HFFc6 (cell line): ENCODE measurements at places on chromosomes 3 and 15. TPM values are rescaled to one million over a fixed set of nuclear protein-coding genes. Genes with fewer than 3 reads are reported as not detected.

Gene NME9
- total RNA-seq: not detected in 3 replicates

- H3K27me3 ChIP-seq: peaks cover 15% of the 10 kb centered on the region
- no peaks in the 10 kb centered on the region for H3K4me1 ChIP-seq
- H3K27ac ChIP-seq: no peak overlapping the region
- no peak for DNase-seq
Measured at GRCh38 chr15:72866182-72866581, 82.6 kb upstream of the ADPGK start.

GRCh38 chr15:88208396-88208795 lies 48.1 kb downstream of the NTRK3 start:
- no peaks in the 10 kb centered on the region for H3K4me1 ChIP-seq
- no peak overlapping the region for H3K4me3 ChIP-seq
- DNase-seq: no peak
- H3K36me3 ChIP-seq: no peaks in the 10 kb centered on the region
- H3K27ac ChIP-seq: no peak overlapping the region

DNA sequence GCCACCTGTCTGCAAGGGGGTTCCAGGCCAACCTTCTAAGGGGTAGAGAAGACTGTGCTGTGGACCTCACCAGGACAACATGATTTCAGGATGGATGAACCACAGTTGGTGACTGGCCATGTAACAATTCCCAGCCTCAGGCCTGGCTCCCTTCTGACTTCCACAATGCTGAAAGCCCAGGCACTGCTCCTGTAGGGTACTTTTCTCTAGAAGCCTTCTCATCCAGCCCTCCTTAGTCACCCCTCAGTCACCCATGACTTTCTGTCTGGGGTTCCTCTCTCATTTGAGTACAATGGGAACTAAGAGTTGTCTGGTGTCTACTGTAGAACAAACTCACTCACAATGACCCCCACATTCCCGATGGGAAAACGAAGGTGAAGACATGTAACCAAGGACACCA lies 8.6 kb downstream of the ALS2CL start:
- H3K27me3 ChIP-seq: peaks cover 18% of the 10 kb centered on the region
- H3K4me1 ChIP-seq: no peaks in the 10 kb centered on the region
- no peaks in the 10 kb centered on the region for H3K36me3 ChIP-seq
- H3K27ac ChIP-seq: no peak overlapping the region

DNA sequence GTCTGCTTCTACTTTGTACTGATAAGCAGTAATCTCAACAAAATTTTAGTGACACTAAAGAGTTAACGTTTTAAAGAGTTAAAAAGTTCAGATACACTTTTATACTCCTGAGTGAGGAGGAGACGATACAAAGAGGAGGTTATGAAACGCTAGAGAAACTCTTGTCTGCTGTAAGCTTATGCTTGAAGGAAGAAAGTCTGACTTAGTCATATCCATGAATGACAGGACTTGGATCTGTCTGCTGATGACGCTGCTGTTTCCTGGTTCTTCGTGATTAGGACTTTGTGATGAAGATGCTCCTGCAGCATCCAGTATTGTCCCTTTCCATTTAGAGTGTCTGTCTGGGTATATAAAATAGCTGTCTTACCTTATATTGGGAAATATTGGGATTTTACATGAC lies 15.8 kb downstream of the TCF12 start:
- H3K27ac ChIP-seq: peak overlapping the region; percentile 8; the same call in 1 of the 2 replicates
- H3K4me1 ChIP-seq: peaks cover 74% of the 10 kb centered on the region
- H3K36me3 ChIP-seq: peaks cover 53% of the 10 kb centered on the region

DNA sequence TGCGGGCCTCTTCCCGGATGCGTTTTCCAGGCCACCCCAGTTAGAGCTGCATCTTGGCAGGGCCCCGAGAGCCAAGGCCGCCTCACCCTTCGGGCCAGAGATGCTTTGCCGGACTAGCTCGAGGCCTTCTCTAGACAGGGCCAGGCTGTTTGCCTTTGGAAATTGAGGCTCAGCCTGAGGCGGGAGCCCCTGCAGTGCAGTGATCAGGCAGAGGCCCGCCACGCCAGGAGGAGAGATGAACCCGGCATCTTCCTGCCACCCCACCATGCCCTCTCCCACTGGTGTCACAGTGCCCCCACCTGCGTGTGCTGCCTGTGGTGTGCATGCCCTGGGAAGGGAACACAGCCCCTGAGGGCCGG lies 8.9 kb upstream of the ROPN1B start:
- peaks cover 17% of the 10 kb centered on the region for H3K27me3 ChIP-seq
- no peak for DNase-seq
- H3K27ac ChIP-seq: no peak overlapping the region
- no peaks in the 10 kb centered on the region for H3K36me3 ChIP-seq
- H3K4me3 ChIP-seq: no peak overlapping the region

Gene FAM81A
- total RNA-seq: not detected in 3 replicates

DNA sequence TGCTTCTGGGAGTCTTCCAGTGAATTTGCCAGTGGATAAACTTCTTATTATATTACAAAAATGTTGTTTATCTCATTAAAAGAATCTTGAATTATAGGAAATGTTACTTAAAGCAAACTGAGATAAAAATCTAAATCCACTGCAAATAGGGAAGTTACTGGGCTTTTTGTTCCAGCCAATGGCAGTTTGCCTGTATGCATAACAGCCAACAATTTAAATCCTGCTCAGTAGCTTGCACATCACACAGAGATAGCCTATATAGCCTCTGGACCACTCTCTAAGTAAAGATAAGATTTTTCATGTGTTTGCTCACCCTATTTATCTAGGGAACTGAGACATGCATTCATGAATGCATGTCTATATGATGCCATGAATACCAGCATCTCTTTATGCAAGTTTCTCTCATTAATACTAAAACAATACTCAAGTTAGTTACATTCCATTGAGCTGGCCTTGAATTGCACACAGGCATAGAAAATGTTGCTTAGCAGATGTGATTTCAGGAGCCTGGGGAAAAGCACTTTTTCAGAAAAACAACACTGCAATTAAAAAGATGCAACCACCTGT lies 92.1 kb upstream of the GPR149 start:
- DNase-seq: no peak
- no peaks in the 10 kb centered on the region for H3K4me1 ChIP-seq
- no peaks in the 10 kb centered on the region for H3K36me3 ChIP-seq
- no peak overlapping the region for H3K4me3 ChIP-seq

Gene FANCD2OS
- total RNA-seq: not detected in 3 replicates
